ENCODE measurements at places on chromosomes 11 and 22.

GRCh38 chr11:117514256-117514655 lies 186.6 kb downstream of the CEP164 start:
- no peak for DNase-seq

GRCh38 chr11:41051919-41052635 lies 407.4 kb downstream of the LRRC4C start:
- no peak for DNase-seq

DNA sequence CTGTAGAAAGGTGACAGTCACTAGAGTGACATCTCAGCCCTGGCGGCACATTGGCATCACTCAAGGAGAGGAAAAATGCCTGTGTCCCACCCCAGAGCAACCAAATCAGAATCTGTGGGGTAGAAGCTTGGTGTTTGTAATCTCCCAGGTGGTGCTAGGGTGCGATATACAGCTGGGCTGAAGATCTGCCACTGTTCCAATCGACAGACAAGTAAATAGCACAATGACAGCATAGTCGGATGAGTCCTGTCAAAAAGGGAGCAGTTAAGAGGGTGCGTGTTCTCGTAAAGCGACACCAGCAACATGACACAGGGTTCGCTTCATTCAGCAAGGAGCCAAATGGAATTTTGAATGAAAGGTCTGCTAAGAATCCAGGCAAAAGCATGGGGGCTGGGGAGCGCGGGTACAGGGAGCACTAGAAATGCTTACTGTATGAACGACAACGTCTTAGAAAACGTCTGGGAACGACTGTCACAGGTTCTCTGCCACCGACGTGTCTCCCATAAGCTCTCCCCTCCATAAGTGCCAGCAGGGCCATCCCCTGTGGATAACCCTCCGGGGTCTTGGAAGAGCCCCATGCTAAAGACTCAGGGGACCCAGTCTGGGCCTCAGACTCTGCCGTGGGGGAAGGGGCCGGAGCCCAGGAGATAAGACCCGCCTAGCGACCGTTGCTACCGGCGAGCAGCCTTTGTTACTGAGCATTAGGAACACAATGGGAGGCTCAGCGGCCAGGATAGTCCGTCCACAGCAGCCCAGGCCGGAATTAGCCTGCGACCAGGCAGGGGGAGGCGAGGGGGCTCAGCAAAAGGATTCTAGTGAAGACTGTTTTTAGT lies 20.8 kb downstream of the ADA2 start:
- no peak for DNase-seq

DNA sequence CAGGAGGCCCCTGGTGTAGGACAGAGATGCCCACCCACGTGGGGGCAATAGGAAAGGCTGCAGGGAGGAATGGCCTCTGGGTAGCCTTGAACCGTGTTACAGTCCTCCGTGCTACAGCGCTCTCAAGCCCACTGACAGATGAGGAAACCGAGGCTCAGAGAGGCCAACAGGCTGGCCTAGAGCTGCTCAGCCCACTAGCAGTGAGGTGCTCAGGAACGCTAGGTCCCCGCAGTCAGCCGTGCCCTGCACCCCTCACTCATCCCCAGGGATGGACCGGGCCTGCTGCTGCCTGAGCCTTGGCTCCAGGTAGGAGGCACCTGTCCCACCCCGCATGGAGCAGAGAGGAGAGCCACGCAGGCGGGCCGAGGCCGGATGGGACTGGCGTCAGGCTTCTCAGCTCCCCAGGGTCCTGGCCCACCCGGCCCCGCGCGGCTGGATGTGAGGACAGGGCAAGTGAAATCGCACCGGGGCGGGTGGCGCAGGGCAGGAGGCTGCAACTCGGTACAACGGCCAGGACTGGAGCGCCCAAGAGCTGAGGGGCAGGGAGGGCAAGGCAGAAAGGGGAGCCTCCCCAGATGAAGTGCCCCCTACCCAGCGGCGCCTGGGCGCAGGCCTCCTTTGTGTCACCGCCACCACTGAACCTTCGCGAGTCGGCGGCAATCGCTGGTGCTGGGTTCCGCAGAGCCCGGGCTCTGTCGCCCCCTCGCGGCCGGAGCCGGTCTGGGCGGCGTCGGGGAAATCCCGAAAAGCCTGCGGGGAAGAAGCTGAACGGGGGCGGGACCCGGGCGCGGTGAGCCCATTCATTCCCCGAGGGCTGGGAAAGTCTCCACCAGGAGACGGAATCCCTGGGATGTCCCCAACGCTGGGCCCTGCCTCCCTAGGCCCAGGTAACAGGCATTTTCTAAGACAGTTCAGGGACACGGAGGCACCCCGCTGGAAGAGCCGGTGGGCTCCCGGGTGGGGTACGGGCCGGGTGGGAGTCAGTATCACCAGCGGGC lies 8.4 kb upstream of the SLC2A11 start:
- DNase-seq = peak; percentile 85

- no peak for DNase-seq
Measured at GRCh38 chr11:113675565-113675964, 30.5 kb downstream of the TMPRSS5 start.

DNA sequence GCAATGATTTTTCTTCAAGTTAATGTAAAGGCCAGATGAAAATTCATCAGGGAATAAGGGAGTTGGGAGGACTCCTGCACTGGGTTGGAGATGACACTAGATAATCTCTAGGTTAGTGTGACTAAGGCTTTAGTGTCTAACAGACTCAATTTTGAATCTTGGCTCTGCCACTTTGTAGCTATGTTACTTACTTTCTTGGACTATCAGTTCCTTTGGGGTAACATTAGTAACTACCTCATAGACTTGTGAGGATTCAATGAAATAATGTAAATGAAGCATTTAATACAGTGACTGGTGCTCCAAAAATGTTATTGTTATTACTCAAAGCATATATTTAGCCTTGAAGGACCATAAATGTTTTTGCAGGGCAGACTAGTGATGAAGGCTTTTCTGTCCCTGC lies 9.6 kb upstream of the CCDC89 start:
- no peak for DNase-seq

DNA sequence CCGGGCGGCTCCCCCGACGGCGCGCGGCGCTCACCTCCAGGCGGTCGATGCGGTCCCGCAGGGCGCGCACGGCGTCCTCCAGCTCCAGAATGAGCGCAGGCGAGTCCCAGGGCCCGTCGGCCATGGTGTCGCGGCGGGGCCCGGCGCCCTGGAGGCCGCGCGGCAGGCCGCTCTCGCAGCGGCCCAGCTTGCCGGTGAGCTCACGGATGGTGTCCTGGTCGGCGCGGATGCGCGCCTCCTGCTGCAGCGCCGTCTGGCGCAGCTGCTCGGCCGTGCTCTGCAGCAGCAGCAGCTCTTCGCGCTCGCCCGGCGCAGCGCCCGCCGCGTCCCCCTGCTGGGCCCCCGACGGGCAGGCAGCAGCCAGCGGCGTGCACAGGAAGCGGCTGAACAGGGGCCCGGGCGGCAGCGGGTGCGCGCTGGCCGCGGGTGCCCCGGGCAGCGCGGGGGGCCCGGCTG lies 599 bp downstream of the NPTXR start:
- DNase-seq = peak; percentile 51

DNA sequence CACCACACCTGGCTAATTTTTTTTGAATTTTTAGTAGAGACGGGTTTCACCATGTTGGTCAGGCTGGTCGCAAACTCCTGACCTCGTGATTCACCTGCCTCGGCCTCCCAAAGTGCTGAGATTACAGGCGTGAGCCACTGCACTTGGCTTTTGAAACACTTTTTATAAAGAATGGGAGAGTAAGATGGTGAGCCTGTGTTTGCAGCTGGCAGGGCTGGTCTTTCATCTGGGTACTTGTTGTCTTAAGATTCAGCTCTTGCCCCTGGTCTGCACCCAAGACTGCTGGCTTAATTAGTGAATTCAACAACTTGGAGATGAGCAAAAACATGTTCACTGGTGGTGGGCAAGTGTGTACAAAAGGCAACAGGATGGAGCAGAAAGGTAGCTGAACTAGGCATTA lies 4.0 kb downstream of the TSPAN18 start:
- no peak for DNase-seq

- DNase-seq = no peak
Measured at GRCh38 chr22:50728523-50728931, 9.5 kb upstream of the ACR start.

GRCh38 chr11:134047586-134047999 lies 21.3 kb upstream of the JAM3 start:
- no peak for DNase-seq

DNA sequence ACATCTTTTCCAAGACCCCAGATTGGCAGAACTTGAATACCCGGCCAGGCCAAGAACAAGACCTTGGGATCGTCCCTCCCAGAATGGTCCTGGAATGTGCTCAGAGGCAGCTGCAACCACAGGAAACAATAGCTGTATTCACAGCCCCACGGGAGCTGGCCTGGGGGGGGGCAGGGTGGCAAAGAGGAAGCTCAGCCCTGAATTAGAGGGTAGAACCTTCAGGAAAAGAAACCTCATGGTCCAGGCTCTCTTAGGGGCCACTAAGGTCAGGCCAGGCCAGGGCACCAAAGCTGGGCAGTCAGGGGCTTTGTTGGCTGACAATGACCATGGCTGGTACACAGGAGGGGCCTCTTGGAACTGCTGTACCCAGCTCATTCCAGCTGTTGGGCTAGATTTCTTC lies 17.3 kb downstream of the RPL27A start:
- no peak for DNase-seq

GRCh38 chr11:119530509-119530908 lies 107.5 kb upstream of the THY1 start:
- DNase-seq = no peak

DNA sequence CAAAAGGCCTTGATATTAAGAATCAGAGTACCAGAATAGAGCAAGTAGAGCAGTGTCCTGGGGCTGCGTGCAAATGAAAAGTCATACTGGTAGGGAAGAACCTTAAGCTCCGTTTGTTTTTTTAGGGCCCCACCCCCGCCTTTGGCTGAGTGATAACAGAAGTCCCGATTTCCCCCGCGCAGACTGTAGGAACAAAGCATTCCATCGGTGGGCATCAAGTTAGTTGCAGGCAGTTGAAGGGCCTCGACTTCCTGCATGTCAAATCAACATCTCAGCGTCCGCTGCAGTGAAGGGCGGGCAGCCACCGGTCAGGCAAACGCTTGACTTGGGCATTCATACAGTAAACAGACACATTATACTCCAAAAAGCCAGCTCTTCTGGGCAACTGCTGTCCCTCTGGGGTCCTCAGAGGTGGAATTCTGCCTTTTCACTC lies 11.7 kb downstream of the LRP4 start:
- no peak for DNase-seq

All from naive thymus-derived CD8-positive, alpha-beta T cell (primary cell).